ENCODE measurements at places on chromosomes 2 and 18.

GRCh38 chr2:239598011-239598731, 197.4 kb upstream of the HDAC4 start:
- no peak for DNase-seq

GRCh38 chr2:235669269-235669831, 175.5 kb downstream of the AGAP1 start:
- DNase-seq: no peak

- no peak for DNase-seq
Measured at GRCh38 chr18:39781565-39781964, 2173.5 kb upstream of the PIK3C3 start.

- no peak for DNase-seq
Measured at GRCh38 chr2:56121995-56122394, 61.8 kb upstream of the CCDC85A start.

- no peak for DNase-seq
Measured at GRCh38 chr2:34012715-34013302, 413.7 kb upstream of the FAM98A start.

- no peak for DNase-seq
Measured at GRCh38 chr18:48979944-48980890, 29.5 kb upstream of the SMAD7 start.

- no peak for DNase-seq
Measured at GRCh38 chr2:227834423-227834822, 20.8 kb downstream of the CCL20 start.

- no peak for DNase-seq
Measured at GRCh38 chr18:25544546-25545287, 192.8 kb upstream of the ZNF521 start.

- DNase-seq: no peak
Measured at GRCh38 chr18:45015788-45016128, 335.1 kb downstream of the SETBP1 start.

DNA sequence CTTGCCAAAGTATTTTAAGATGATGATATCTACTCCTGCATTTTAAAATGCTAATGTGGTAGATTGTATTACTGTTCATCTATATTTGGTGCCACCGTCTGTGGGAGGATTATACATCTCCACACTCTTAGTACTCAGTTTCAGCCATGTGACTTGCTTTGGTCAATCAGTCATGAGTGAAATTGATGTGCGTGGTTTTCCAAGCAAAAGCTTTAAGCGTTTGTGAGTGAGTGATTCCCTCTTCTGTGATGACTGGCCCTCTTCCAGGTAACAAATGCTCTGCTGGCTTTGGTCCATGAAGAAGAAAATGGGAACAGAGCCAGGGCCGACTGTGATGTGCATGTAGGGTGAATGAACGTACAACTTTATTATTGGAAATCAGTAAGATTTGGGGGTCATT, 330.4 kb downstream of the LPIN1 start:
- no peak for DNase-seq

DNA sequence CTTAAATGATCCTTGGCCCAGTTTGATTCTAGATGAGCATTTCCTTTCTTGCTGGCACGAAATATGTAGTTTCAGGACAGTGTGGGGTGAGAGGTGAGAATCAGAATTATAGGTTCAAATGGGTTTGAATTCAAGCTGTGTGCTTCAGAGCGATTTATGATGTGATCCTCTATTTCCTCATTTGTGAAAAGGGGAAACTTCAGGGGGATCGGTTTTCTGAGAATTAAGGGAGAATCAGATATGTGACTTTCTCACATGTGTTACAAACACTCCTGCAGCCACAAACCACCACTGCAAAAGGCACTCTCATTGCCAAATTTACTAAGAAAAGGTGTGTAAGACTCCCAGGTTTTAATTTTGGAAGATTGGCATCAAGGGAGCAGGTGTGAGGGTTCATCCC, 24.4 kb downstream of the HK2 start:
- no peak for DNase-seq

DNA sequence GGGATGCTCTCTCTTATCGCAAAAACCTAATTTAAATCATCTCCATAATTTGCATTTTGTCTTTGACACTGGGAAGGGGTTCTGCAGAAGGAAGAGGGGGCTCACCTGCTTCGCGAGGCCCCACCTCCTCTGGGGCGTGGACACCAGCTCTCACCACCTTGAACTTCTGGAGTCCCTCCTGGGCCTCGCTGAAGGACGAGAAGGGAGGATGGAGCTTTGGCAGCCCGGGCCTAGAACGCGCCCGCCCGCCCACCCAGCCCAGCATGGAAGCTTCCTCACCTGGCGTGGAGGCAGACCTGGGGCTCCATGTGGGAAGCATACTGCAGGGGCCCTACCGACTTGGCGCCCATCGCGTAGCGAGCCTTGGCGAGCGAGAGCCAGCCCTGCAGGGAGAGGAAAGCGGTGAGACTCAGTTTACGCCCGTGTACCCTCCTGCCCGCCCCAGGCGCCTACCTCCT, 1.1 kb upstream of the IMP4 start:
- DNase-seq: no peak

- DNase-seq: no peak
Measured at GRCh38 chr2:239436076-239436475, 35.3 kb upstream of the HDAC4 start.

DNA sequence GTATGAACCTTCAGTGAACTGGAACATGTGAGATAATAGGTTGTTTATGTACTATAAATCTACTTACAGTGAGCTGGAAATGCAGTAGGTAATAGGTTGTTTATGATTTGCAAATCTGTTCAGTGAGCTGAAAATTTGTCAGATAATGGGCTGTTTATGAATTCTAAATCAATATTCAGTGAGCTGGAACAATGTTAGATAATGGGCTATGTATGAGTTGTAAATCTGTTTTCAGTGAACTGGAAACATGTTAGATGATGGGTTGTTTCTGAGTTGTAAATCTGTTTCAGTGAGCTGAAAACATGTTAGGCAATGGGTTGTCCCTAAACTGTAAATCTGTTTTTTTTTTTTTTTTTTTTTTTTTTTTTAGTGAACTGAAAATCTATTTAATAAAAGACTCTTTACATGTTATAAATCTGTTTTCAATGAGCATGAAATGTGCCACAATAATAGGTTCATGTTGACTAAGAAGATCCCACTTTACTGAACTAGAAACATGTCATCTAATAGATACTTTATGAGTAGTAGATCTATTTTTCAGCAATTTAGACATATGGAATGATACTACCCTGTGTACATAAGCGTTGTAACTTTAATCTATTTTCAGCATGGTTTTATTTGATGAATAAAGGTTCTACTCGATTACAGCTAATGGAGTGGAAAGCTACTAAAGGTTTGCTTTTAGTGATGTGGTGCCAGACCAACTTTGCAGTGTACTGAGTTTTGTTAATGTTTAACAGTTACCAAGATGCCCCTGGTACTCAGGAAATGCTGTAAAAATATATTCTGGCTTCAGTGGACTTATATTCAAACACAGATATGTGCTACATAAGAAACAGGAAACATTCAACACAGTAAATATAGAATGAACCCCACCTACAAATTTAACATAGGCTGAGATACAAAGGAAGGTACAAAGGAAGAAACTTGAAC, 1471.8 kb downstream of the LRP1B start:
- no peak for DNase-seq

DNA sequence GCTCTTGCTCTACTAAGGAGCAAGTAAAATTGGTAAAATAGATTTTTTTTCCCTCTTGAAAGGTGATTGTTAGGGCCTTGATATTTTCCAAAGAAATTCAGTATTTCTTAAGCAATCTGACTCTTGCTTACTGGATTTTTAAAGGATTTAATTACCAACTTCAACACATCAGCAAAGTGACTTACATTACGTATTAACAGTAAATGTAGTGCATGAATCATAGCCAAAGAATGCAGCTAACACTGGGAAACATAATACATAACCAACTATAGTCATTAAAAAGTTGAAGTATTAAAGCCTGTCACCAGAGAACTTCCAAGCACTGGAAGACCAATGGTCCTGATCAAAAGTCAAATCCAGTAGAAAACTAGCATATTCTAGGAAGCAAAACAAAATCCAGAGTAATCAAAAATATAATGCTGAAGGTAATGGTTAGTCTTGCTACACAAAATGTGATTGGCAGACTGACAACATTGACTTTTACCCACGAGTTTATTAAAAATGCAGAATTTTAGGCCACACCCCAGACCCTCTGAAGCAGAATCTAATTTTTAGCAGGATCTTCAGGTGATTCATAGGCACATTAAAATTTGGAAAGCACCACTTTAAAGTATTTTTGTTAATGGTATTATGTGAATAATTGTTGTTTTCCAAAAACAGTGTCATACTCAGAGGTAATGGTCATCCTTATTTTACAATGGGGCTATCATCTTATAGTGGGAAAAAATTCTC, 31.8 kb upstream of the CAVIN2 start:
- DNase-seq: no peak

GRCh38 chr2:162197069-162197825, 45.2 kb upstream of the GCG start:
- no peak for DNase-seq

DNA sequence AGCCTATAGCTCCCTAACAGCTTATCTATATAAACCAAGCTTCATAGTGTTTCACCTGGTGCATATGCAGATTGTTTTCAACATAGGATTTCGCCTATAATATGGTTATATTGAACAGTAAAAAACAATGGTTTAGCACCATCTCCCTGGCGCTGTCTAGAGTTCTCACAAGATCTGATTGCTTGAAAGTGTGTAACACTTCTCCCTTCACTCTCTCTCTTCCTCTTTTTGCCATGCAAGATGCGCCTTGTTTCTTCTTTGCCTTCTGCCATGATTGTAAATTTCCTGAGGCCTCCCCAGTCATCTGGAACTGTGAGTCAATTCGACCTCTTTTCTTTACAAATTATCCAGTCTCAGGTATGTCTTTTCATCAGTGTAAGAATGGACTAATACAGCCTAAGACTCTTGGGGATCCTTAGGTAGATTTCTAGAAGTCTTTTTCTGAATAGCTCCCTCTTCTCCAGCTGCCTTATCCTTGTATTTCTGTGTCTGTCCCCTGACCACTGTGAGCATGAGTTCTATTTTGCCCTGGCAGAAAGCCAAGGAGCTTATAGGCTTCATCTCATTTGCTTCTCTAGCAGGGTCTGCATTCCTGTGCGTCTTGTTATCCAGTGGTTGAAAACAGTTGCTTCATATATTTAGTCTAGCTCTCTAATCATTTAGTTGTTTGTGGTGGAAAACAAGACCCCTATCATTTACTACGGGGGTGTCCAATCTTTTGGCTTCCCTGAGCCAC, 401.6 kb downstream of the GPD2 start:
- no peak for DNase-seq

- no peak for DNase-seq
Measured at GRCh38 chr2:241558532-241559322, at the start of gene BOK. Gene BOK (plus strand): TSS chr2:241558745. CDS start chr2:241559484, 739 bp downstream.

DNA sequence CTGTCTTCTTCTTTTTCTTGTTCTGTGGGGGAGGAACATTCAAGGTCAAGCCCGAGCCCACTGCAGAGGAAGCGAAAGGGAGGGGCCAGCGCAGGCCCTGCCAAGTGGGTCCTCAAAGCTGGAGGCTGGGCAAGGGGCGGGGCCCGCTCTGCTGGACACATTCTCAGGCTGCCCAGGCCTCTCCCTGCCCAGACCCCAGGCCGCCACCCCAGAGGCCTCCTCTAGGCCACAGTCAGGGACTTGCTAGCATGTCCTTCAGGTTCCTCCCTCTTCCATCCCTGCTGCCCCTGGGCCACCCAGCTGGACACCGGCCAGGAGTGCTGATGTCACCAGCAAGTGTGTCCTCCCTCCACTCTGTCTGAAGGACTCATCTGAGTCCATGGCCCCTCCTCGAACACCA, 44.1 kb downstream of the KIF1A start:
- DNase-seq: no peak

DNA sequence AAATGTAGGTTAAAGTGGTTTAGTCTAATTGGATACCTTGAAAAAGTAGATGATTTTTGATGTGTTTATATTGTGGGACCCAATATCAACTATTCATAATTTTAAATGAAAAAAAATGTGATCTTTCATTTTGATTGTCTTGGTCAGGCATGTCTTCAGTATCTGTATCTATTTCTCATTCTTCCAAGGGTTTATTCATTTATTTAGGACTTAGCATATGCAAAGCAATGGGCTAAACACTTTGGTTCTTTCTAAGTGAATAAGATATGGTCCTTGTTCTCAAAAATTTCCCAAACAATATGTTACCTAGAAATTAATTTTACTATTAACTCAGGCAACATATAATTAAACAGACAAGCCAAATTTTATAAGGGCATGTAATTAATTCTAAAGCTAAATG, 49.1 kb downstream of the CSRNP3 start:
- no peak for DNase-seq

DNA sequence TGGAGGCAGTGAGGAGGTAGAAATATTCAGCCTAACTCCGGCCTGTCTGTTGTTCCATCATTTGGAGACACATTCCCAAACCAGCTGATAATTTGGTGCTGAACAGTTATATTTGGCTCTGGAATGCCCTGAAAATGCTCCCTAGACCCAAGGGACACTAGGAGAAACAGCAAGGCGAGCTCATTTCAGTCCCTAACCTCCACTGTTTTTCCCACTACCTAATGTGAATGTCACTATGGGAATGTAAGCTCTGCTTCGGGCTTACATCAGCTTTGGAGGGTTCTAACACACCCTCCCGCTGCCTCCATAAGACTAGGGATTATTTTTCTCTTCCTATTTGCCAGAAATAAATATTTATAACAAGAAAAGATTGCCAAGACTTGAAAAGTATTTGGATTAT, 103.5 kb downstream of the ANTXR1 start:
- DNase-seq: no peak

GRCh38 chr2:143792602-143793001, 663.4 kb downstream of the ARHGAP15 start:
- no peak for DNase-seq

DNA sequence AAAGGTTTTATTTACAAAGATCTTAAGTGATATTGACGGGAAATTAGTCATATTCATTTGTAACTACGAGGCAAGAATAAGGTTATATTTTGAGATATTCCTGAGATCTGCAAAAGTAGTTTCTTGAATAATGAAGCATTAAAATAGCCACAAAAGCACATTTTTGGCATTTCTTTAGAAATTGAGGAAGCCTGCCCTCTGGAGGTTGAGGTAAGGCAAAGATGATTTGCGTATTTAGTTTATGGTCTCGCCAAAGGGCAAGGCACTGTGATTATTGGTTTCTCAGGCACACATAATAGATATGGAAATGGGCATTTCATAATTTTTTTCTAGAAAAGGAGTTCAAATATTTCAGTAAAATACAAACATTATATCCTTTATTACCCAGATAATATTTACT, 143.7 kb upstream of the RPRM start:
- no peak for DNase-seq

GRCh38 chr2:129062146-129062912, 743.7 kb upstream of the HS6ST1 start:
- DNase-seq: no peak

GRCh38 chr18:46554406-46555080, 102.5 kb downstream of the LOXHD1 start:
- no peak for DNase-seq

DNA sequence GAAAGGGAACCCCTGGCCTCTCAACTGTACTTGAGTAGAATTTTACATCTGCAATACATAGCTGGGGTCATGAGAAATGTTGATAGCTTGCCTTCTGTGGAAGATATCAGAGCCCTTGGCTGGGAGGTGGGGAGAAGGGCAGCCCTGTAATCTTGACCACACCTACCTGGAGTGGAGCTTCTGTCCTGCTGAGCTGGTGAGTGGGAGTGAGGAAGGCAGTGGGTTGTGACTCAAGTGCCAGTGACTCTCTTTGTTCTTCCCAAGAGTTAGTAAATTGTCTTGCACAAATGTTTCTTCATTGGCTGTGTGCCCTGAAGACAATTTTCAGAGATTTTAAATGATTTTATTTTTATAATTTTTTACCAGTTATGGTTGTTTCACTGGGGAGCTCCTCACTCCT, 277.3 kb downstream of the MBD5 start:
- no peak for DNase-seq

Measured in activated CD8-positive, alpha-beta memory T cell treated with anti-CD3 and anti-CD28 coated beads for 1 hour (primary cell).